ENCODE measurements at places on chromosomes 3 and 15.

GRCh38 chr3:12643724-12644123 is 20.2 kb downstream of the RAF1 start:
- no peak for DNase-seq

DNA sequence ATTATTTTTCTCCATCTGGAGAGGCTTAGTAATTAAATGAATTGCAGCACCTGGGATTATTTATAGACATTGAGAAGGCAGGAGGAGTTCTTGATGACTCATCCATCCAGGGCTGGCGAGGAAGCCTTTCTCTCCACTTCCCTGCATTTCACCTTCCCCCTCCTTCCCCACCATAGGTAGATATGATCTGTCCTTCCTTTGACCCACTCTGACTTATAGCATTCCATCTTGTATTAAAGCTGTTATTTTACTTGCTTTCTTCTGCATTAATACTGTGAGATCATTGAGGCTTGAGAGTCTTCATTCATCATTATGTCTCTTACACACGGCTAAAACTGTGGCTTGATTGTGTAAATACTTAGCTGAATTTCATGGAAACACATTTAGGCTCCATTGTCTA is 288.8 kb downstream of the FEZF2 start:
- DNase-seq = peak; percentile 64

DNA sequence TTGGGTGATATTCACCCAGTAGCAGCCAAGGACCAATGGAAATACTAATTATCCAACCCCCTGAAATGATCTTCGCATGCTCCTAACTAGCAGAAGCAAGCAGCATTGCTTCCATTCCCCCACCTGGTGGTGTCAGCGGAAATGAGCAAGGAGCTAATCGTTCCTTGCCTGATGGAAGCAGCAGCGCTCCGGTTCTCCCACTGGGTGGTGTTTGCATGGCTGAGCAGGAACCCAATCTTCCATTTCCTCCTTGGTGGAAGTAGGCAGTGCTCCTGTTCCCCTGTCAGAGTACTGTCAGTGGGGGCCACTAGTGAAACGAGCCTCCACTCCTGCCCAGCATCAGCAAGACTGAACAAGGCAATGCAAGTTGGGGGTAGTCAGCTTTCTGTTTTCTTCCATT is 311.5 kb downstream of the CACNA2D3 start:
- peak; percentile 20 for DNase-seq

DNA sequence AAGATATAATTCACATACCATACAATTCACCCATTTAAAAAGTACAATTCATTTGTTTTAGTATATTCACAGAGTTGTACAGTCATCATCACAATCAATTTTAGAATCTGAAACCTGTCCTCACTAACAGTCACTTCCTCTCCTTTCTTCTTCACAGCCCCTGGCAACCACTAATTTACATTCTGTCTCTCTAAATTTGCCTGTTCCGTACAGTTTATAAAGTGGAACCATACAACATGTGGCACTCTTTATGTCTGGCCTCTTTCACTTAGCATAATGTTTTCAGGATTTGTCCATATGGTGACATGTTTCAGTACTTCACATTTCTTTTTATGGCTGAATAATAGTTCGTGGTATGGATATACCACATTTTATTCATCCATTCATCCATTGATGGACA is 22.7 kb downstream of the ERICH6 start:
- DNase-seq = no peak

DNA sequence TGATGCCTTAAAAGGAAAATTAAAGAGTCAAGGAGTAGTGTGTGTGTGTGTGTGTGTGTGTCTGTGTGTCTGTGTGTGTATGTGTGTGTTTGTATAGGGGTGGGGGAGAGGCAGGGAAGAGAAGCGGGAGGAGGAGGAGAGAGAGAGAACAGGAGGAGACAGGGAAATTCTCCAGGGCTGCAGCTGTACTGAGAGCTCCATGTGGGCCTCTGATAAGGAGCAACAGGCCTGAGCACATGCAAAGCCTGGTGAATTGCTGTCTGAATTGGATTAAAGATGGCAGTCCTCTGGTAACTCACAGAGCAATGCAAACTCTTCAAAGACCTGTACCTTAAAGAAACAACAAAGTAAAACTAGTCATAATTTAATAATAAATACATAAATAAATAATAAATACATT is 70.6 kb downstream of the SEMA6D start:
- DNase-seq = no peak

GRCh38 chr3:181735911-181736310 is 24.2 kb downstream of the SOX2 start:
- no peak for DNase-seq

DNA sequence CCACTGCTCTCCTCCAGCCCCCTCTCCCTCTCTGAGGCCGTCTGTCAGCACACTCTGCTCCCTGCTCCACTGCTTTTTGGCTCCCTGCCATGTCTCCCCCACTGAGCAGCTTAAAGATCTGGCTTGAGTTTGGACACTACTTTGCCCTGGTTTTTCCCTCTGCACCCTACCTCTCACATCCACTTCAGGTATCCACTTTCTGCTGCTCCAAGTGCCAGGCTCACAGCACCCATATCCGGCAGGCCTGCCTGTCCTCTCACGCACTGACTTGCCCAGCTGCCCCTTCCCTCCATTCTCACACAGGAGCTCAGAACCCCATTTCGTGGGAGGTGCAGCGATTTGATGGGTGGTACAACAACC is 3.7 kb downstream of the DUOX1 start:
- DNase-seq = no peak

DNA sequence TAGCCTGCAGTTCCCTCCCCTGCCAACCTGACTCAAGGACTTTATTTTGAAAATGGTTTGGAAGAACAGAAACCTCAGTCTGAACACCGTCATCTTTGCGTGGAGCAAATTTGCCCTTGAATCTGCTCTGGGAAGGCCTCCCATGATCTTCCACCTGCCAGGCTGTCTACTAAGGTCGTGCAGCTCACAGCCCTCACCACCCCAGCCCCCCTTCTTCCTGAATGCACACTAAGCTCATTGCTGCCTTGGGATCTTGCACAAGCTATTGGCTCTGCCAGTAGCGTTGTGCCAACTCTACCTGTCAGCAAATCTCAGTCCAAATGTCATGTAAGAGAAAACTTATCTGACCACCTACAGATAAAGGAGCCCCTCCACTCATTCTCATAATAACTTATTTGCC is 141.5 kb downstream of the USP13 start:
- DNase-seq = no peak
